ENCODE measurements at places on chromosomes 3 and 15. TPM values are rescaled to one million over a fixed set of nuclear protein-coding genes. Genes with fewer than 3 reads are reported as not detected.

GRCh38 chr3:153252963-153253362 lies 90.9 kb downstream of the RAP2B start:
- H3K4me3 ChIP-seq = no peak overlapping the region
- no peak overlapping the region for H3K27ac ChIP-seq
- no peaks in the 10 kb centered on the region for H3K36me3 ChIP-seq
- DNase-seq = no peak
- H3K4me1 ChIP-seq = no peaks in the 10 kb centered on the region

DNA sequence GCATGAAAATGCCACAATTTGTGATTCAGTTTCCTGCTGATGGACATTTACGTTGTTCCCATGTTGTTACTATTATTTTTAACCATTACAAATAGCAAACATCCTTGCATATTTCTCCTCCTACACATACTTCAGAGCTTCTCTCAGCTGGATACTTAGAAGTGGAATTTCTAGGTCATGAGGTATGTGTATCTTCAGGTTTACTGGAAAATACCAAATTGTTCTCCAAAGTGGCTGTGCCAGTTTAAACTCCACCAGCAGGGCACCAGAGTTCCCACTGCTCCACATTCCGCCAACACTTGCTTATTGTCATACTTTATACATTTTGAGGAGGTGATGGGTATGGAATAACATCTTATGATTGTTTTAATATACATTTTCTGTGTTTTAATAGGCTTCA lies 45.7 kb downstream of the PRR23E start:
- DNase-seq = no peak
- no peaks in the 10 kb centered on the region for H3K4me1 ChIP-seq
- H3K4me3 ChIP-seq = no peak overlapping the region
- H3K27ac ChIP-seq = no peak overlapping the region
- H3K36me3 ChIP-seq = no peaks in the 10 kb centered on the region

GOLGA8T gene
- 0.19 TPM for total RNA-seq

SLC2A2 gene
- 1.9 TPM for total RNA-seq
